ENCODE measurements at places on chromosomes 1 and 21.

GRCh38 chr1:94205639-94206038 lies 31.7 kb downstream of the ARHGAP29 start:
- no peak for DNase-seq

DNA sequence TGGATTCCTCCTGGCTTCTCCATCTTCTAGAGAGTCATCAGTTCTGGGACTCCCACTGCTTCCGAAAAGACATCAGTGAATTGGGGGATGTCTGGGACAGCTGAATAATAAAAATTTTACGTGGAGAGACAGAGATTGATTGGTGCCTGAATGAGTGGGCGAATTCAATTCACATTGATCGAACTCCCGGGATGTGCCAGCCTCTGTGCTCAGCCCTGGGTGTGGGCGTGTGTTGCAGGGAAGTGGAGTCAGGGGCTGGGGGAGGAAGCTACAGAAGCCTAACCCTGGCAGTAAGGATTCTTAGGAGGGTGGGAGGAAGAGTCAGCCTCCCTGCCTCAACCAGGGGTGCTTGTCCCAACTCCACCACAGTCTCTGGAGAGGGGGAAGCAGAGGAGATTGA lies 18.0 kb upstream of the STUM start:
- no peak for DNase-seq

GRCh38 chr1:186183219-186183618 lies 191.8 kb downstream of the TPR start:
- no peak for DNase-seq

DNA sequence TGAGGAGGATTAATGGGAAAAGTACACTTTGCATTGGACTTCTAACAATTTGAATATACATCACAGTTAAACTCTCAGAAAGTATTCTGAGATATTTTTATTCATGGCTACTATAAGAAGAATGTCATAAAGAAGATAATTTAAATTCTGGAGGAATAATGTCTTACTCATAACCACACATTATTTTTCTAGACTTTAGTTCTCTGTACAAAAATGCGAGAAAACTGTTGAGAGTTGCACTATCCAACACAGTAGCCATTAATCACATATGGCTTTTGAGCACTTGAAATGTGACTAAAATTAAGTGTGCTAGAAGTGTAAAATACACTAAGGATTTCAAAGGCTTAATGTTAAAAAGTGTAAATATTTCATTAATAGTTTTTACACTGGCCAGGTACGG lies 53.8 kb downstream of the CRB1 start:
- DNase-seq, result no peak

DNA sequence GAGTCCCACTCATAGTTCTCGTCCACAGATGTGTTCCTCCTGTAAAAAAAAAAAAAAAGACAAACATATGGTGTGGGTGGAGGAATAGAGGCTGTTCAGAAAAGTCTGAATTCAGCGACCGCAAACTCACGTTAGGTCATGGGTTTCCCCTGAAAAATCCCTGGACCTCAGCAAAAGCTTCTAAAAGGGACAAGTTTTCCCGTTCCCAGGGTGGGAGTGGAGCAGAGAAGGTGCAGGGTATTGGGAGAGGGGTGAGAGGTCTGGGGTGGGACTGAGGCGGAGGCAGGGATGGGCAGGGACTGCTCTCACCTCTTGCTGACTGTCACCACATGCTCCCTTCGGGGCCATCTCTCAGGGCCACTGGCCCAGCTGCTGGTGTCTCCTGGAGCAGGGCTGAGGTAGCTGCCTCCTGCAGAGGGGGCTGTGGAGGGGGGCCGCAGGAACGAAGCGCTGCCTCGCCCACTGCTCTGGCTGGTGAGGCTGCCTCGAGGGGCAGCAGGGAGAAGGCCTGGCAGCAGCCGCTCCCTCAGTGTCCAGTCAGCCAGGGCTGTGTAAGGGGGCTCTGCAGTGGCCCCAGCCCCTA lies 2.6 kb upstream of the TAGLN2 start:
- no peak for DNase-seq

DNA sequence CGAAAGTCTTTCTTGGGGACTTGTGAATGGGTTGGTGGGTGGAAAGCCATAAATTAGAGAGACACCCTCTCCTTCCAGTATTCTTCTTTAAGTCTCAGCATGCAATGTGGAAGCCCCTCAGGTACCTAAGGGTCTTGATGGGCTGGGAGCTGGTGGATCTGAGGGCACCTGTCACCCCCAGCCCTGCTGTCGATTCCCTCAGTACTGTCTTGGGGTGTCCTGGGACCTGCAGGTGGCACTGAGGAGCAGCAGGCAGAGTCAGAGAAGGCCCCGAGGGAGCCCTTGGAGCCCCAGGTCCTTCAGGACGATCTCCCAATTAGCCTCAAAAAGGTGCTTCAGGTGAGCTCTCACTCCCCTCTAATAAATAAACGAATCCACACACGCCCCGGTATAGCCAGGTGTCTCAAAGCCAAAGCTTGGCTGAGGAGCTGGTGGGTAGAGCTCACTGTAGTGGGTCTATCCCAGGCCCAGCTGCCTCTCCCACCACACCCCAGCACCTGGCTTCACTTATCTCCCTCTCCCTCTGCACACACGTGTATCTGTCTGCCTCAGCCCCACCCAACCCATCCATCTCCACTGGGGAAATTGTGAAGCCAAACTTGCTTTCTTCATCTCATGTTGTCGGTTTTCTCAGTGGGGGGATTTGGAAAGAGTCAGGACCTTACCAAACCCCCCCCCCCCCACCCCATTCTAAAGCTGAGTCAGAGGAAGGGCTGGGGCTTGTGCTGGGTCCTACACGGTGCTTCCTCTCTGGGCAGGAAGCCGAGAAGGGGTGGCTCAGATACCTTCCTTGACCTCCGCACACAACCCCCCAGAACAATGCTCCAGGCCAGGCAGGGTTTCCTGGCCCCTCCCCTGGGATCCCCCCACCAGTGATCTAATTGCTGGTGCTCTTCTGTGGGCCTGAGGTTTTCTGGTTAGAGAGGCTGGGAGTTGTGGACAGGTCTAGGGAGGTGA lies 1.6 kb downstream of the ADAM15 start:
- DNase-seq, result no peak

- DNase-seq, result no peak
Measured at GRCh38 chr1:197024460-197024859, 42.6 kb downstream of the F13B start.

DNA sequence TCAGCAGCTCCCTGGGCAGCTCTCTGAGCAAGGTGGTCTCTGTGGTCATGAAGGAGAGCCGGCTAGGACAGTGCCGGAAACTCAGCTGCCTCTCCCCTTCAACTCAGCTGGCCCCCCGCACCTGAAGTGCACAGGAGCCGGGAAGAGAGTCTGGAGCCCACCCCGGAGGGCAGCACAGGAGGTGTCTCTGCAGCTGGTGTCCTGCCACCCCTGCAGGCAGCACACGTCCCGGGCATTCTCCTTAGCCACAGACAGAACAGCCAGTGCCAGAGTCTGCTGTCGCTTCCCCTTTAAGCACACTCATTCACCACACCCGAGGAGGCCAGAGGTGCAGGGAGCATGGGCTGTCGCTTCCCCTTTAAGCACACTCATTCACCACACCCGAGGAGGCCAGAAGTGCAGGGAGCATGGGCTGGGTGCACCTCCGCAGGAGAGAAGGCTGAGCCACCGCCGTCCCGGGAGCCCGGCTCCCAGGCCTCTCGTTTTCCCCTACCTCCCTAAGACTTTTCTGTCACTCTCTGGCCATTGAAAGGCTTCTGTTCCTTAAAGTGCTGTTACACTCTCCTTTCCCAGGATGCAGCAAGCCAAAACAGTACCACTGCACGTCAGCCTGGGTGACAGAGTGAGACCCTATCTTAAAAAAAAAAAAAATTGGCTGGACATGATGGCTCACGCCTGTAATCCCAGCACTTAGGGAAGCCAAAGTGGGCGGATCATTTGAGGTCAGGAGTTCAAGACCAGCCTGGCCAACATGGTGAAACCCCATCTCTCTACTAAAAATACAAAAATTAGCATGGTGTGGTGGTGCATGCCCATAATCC lies 16.9 kb upstream of the SAMD11 start:
- peak; percentile 12 for DNase-seq

- no peak for DNase-seq
Measured at GRCh38 chr1:101257500-101258325, 20.9 kb downstream of the S1PR1 start.

DNA sequence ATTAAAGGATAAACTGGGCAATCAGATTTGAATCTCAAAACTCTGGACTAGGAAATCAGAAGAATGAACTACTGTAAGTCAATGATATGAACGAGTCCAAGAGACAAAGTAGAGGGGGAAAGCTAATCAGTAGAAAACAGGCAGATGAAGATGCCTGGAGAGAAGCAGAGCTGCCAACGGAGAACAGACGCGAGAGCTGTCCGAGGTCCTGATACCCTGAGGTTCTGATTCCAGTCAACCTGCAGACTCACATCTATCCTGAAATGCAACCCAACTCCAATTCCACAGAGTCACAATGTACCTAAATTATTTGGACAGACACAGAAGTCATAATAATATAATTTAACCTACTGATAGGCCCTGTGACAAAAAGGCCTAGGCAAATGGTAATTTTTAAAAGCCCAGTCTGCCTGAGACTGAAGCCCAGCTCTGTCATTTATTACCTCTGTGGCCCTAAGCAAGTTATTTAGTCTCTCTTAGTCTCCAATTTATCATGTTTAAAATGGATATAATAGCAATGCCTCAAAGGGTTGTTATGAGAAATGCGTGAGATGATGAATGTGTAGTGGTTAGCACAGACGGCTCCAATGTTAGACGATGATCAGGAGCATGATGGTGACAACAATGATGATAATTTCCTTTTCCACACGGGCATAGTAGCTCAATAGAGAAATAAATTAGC lies 33.4 kb downstream of the RGS7 start:
- no peak for DNase-seq

GRCh38 chr1:235465066-235465465 lies 39.2 kb downstream of the B3GALNT2 start:
- DNase-seq, result no peak

DNA sequence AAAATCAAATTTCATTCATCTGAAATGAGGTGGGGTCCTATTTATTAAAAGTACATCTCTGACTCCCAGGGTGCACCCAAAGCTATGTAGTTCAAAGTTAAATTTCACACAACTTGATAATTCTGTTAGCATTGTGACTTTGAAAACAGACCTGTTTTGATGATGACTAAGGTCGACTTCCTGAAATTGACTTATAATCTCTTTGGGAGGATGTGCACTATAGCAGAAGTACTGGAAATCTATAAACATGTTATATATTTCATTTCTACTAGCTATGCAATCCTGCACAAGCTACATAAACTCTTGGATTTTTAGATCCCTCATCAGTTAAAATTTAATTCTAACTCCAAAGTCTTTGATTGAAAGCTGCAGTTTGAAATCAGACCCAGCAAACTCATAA lies 507.6 kb downstream of the NEGR1 start:
- no peak for DNase-seq

DNA sequence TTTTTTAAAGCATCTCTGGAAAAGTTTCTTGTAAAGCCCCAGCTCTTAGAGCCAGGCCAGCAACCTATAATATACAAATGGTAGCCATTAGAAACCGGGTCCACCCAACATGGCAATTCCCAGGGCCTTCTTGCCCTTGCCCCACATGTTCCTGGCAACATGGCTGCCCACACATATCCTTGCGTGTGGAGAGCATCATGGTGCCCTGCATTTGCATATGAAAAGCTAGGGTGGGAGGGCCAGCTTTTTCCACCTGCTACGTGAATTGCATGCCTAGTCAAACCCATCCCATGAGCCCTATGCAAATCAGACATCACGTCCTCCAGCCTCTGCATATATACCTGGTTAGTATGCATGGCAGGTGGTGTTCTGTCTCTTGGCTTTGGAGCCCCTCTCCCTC lies 88.2 kb downstream of the RABGAP1L start:
- no peak for DNase-seq

DNA sequence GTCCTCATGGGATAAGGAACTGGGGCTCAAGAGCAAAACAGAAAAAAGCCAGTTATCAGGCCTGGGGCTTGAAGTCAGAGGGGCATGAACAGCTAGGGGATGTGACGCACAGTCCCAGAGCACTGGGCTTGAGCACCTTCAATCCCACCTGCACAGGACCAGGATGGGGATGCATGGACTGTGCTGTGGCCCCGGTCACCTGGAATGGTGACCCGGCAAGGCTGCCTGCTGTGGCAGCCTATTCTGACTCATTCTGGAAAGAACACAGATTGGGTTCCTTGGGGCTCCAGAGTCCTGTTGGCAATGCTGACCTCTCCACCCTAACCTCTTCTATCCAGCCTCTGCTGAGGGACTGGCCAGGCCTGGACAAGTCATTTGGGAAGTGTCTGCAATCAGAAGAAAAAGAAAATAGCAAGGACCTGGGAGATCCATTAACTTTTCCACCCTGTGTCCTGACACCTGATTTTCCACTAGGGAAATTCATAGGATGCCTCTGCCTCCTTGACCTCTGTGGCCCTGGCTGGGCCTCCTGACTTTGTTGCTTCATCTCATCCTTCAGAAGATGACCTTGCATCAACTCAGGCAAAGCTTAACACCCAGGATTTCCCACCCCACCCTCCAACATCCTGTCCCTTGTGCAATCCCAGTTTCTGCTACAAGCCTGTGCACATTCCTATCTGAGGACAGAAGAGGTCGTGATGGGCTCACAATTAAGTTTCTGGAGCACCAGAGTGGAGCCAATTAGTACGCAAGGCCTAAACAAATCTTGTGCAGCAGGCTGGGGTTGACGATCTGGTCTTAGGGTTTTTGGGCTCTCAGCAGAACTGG lies 17.9 kb upstream of the FMOD start:
- no peak for DNase-seq

DNA sequence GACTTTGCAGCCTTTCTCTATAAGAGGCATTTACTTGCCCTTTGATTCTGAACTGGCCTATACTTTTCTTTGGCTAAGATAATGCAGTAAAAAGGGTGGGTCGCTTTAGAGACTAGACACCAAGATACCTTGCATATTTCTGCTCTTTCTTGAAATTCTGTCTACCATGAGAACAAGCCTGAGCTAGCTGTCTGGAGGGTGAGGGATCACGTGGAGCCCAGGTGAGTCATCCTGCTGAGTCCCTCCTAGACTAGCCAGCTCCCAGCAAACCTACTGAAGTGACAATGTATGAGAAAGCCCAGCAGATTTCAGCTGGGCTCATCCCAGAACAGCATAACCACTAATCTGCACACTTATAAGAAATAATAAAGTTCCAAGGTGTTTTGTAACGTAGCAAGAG lies 408.0 kb upstream of the KAZN start:
- DNase-seq, result no peak

- peak; percentile 63 for DNase-seq
Measured at GRCh38 chr1:42176902-42177519, 12.5 kb upstream of the GUCA2A start.

DNA sequence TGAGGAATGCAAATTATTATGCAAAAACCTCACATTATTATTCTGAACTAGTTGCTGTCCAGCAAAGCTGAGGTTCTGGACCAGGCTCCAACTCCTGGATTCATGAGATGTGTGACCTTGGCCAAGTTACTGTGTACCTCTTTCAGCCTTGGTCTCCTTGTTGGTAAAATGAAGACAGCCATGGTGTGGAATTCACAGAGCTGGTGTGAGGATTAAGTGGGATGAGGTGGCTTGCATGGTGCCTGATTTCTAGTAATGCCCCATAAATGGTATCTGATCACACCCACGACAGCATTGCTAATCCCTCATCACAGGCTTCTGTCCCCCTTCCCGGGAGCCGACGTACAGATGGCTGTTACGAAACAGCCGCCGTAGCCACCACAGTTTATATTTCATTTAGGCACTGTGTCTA lies 59.6 kb downstream of the PGBD5 start:
- peak; percentile 68 for DNase-seq

All from Ammon's horn (tissue), 1 donor.